NCI-H2171 (cell line): ENCODE measurements at places on chromosomes 2 and 18.

DNA sequence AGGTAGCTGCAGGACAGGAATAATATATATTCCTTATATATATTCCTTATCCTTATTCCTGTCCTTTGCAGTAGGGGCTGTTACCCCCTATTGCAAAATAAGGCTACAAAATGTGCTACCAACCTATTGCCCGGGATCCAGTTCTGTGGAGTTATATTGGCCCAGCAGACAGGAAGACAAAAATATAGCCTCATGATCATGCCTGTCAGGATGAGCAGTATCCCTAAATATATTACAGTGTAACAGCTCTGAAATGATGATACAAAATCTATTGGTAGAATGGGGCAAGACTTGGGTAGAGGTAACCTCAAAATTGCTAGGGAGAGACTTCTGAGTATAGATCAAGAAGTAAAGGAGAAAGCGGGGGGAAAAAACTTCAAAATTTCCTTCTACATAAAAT, 31.6 kb upstream of the MARCHF7 start:
- no peak for DNase-seq

GRCh38 chr18:10839421-10839820, 309.9 kb downstream of the PIEZO2 start:
- no peak for DNase-seq

GRCh38 chr2:105279126-105279525, 37.6 kb downstream of the GPR45 start:
- no peak for DNase-seq

GRCh38 chr18:6734726-6735430, 5.4 kb downstream of the ARHGAP28 start:
- DNase-seq, result peak; percentile 50

- no peak for DNase-seq
These were observed 41.1 kb downstream of the ACVR1C start for GRCh38 chr2:157587576-157587975.

GRCh38 chr18:79497638-79498081, 101.9 kb downstream of the NFATC1 start:
- no peak for DNase-seq

DNA sequence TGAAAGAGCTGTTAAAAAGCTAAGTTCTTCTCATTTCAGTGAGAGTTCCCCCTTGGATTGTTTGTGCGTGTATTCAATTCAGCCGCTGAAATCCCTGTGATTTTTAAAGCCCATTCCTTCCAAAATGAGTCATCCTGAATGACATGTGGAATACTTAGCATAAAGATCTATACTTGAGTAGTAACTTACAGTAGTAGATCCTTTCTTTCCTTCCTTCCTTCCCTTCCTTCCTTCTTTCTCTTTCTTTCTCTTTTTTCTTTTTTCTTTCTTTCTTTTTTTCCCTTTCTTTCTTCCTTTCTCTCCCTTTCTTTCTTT, 18.2 kb upstream of the SOX11 start:
- DNase-seq, result no peak

DNA sequence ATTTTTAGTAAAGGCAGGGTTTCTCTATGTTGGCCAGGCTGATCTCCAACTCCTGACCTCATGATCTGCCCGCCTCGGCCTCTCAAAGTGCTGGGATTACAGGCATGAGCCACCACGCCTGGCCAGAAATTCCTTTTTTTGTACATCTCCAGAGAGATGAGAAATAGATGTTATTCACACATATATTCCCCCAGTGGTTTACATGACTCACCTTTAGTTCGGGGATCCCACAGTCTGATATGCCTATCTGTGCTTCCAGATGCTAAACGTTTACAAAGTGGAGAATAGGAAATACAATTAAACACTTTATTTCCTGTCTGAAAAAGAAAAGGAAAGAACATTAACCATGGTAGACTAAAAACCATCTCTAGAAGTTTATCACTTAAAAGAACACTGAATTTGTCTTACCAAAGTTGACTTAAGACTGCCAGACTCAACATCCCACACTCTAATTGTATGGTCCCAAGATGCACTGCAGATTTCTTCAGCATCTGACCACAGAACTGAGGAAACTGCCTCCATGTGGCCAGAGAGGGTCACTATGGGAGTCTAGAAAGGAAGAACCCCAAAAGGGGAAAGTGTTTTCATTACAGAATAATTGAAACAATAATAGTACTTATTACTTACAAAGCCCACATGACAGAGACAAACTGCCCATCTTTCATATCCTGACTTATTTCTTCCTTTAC, 12.6 kb upstream of the ICA1L start:
- no peak for DNase-seq

DNA sequence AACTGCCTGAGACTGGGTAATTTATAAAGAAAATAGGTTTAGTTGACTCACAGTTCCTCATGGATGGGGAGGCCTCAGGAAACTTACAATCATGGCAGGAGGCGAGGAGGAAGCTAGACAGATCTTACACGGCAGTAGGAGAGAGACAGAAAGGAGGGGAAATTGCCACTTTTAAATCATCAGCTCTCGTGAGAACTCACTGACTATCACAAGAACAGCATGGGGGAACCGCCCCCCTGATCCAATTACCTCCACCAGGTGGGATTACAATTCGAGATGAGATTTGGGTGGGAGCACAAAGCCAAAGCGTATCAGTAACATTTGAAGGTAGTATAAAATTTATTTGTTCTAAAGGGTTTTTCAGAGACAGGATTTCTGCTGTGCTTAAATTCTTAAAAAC, 5.4 kb downstream of the GALM start:
- DNase-seq, result no peak

GRCh38 chr2:19868701-19869580, 32.8 kb downstream of the TTC32 start:
- DNase-seq, result no peak

GRCh38 chr2:73739101-73739500, 2.0 kb upstream of the TPRKB start:
- DNase-seq, result no peak

DNA sequence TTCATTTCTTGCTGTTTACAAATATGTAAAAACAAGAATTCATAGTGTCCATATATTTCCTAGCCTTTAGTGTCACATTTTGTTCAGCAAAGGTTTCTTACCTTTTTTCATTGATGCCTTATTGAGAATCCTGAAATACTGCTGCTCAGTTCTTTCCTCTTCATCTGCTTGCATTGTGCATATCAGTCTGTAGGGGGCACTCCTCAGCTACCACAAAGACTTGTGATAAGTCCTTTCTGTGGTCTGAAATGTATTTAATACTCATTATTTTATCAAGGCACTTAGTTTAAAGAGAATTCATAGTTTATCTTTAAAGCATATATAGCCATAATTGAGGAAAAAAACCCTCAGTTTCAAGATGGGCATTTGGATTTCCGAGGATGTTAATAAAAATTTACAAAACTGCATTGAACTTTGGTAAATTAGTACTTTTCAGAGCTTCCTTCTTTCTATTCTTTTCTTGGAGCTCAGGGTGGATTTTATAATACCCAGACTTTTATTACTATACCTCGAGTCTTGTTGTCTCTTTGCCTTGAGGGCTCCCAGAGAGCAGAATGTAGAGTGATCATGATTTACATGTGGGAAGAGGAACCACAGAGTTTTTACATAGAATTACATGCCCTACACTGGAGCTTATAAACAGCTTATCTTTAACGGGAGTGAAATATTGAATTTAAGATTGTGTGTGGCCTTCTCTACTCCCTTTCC, 570.1 kb downstream of the PLCL1 start:
- DNase-seq, result no peak

DNA sequence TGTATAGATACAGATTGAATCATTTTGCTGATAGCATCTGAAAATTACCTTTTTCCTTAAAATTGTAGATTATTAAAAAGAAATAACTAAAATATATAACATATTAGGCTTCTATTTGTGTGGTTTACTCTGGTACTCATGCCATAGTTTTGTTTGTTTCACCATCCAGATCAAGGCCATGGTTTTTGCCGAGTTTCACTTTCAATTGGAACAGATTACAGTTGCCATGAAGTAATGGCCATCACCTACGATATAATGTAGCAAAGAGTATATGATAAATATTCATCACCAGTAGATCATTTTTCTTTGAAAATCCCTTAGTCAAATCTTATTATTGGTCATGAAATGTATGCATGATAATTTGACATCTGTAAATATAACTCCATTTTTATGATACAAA, 11.9 kb upstream of the DNAH7 start:
- no peak for DNase-seq

GRCh38 chr2:197183355-197183754, 127.2 kb downstream of the ANKRD44 start:
- DNase-seq, result no peak

GRCh38 chr18:79468119-79468789, 72.5 kb downstream of the NFATC1 start:
- DNase-seq, result no peak

- DNase-seq, result no peak
These were observed 528.9 kb downstream of the RIT2 start for GRCh38 chr18:42586601-42587000.

- DNase-seq, result no peak
These were observed 375.3 kb upstream of the KLHL29 start for GRCh38 chr2:23009545-23010149.

DNA sequence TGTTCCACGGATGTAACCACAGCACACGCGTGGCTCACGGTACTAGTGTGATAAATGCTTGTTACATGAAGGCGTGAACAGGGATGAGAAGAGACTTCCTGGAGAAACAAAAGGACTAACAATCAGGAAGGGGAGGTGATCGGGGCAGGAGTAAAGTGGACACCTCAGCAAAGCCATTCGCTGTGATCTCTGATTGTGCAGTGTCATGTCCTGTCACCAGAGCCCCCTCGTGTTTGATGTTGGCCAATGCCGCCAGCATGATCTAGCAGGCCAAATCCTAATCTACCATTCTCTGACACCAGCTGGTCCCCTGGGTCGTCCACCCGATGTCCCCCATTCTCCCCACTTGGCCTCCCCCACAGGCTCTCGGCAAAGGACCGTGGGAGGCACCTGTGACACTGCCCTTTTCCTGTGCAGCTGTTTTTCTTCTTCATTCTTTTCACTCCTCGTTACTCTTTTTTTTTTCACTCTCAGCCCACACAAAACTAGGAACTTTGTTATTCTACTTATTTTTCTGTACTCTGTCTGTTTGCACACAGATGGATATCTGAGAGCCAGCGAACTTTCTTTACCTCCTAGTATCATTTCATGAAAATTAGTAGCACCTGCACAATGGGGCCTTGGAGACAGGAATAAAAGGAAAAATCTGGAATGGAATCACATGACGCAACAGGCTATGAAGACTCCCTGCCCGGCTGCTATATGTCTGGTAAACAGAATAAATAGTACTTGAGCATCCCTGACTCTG, 146.8 kb downstream of the TGIF1 start:
- DNase-seq, result no peak

DNA sequence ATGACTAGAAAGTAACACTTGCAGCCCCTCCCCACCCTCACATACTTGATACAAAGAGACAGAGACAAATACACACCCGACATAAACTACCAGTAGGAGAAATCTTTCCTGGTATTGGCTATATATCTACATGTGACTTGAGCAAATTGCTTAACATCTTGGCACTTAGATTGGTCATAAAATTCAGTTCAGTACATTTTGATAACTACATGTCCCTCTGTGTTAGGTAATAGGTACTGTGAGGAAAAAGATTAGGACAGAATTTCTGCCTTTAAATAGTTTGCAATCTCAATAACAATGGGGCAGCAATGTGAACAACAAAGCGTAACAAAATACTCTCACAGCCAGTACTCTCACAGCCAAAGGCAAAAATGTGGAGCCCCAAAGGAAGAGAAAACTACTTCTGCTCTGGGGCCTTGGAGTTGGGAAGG, 670.0 kb upstream of the ACVR2A start:
- no peak for DNase-seq

DNA sequence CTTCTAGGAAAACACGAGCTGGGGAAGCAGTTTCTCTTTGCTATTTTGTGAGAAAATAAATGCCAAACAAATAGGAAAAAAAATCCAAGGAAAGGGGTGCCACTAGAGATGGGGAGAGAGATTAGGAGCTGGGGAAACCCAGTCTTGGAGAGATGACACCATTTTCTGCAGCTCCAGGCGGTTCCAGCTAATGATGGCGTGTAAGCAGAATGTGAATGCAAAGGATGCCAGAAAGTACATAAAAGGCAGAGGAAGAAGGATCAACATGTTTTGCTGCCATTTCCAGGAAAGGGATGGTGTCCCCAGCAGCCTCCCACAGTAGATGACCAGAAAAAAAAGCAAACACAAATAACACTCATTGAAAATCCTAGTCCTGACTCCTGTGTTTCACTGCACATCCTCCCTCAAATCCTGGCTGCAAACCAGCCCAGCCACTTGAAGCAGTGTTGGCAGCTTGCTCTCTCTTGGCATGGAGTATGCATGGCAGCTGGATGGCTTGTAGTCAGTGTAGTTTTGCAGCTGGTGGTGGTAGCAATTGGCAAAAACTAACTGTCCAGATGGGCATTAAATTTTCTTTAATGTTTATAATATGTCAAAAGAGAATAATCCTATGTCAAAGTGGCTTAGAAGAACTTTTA, 93.6 kb downstream of the FTCDNL1 start:
- peak; percentile 41 for DNase-seq

DNA sequence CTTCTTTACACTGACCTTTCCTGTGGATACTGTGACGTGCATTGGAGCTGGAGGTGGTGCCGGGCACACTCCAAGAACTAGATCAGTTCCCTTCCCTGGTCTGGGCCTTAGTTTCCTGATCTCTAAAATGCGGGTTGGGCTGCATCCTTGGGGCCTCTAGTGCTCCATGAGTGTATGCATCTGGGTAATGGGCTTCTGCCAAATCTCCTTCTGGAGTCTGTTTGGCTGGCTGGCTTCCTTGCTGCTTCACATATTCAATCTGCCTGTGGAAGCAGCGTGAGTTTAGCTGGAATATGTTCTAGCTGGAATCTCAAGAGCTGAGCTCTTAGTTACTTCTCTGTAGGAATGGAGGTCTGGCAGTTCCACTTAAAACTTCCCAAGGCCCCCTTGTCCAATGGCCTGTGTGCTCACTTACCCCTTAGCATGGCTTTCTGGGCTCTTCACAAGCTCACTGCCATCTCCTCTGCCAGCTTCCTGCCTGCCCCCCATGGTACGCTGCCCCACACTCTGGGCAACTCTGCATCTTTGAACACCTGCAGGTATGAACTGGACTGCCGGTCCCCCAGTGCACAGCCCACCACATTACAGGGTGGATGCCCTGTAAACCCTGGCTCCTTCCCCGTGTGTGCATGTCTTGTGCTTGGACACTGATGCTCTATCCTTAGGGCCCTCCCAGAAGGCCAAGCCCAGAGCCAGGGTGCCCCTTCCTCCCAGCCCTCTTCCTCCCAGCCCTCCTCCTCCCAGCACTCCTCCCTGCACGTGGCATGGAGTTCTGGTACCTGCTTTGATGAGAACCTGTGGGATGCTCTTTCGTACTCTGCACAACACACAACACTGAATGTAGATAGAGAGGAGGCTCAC, 103.6 kb upstream of the SMAD2 start:
- no peak for DNase-seq

- DNase-seq, result no peak
These were observed 2.8 kb downstream of the IRS1 start for GRCh38 chr2:226796840-226797288.
